ENCODE measurements at places on chromosomes 6 and 20.

GRCh38 chr20:14667226-14667625 is 329.8 kb upstream of the FLRT3 start:
- no peak for DNase-seq

- DNase-seq: no peak
Observed at GRCh38 chr6:35035481-35036030, 105.6 kb downstream of the TCP11 start.

GRCh38 chr20:62949962-62950361 is 2.5 kb upstream of the SLC17A9 start:
- DNase-seq: no peak

DNA sequence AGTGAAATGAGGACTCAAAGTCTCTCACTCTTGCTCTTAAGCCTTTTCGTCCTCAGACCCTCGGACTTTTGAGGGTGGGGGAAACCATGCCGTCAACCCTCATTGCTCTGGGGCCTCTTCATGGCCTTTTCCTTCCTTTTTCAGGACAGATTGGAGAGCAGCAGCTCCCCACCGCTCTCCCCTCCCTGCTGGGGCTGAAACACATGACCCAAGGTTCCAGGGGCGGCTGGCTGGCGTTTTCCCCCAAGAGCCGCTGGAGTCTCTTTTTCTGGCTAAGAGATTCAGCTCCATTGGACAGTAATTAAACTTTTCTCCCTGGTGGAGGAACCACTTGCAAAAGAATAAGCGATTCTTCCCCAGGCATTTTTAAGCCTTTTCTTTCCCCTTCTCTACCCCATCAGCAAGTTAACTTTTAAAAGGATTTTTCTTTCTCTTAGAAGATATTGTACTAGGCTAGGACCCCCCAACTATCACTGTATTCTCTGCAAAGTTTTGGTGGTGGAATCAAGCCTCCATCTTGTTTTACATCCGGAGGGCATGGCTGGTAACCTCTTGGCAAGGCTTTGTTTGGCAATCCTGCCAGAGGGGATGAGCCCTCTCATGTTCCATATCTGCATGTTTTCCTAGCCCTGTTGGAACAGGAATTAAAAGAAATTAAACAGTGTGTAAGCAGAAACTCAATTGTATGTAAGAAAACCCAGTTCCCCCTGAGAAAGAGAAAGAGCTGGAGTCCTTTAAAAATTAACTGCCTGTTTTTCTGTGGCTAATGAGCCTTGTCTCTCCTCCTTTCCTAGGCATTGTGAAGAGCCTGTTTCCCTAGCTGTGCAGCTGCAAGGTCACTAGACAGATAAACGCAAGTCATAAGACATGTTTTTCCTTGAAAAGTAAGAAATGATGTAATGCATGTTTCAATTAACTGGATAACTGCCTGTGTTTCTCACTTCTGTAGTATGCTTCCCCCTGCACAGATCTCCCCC is 100.8 kb upstream of the GPR6 start:
- no peak for DNase-seq

- no peak for DNase-seq
Observed at GRCh38 chr6:79694623-79695343, 63.7 kb downstream of the SH3BGRL2 start.

GRCh38 chr6:10880366-10880765 is 1.5 kb downstream of the GCM2 start:
- DNase-seq: no peak

- no peak for DNase-seq
Observed at GRCh38 chr6:92715991-92716390, 703.4 kb downstream of the EPHA7 start.

- no peak for DNase-seq
Observed at GRCh38 chr20:32672394-32672981, 1.3 kb downstream of the C20orf203 start.

- DNase-seq: no peak
Observed at GRCh38 chr20:3828798-3829197, 8.5 kb downstream of the AP5S1 start.

GRCh38 chr6:167569879-167570278 is 245.0 kb downstream of the TTLL2 start:
- DNase-seq: no peak

DNA sequence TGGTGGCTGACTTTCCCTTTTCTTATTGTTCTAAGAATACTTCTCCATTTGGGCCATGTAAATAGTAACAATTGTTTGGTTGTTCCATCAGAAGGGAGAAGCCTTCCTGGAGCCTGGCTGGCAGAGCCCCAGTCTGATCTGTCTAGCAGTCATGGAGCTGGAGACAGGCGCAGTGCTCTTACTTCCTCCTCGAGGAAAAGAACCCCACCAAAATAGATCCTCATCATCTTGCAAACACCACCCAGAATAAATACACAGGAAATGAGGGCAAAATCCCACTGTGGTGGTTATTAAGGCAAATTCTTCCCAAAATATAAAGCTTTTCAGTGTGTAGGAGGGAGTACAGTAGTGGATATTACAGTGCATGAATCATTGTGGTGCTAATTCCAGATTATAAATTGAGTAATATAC is 195.1 kb upstream of the SGK1 start:
- DNase-seq: no peak

GRCh38 chr6:138833816-138834539 is 38.1 kb downstream of the ECT2L start:
- DNase-seq: no peak

DNA sequence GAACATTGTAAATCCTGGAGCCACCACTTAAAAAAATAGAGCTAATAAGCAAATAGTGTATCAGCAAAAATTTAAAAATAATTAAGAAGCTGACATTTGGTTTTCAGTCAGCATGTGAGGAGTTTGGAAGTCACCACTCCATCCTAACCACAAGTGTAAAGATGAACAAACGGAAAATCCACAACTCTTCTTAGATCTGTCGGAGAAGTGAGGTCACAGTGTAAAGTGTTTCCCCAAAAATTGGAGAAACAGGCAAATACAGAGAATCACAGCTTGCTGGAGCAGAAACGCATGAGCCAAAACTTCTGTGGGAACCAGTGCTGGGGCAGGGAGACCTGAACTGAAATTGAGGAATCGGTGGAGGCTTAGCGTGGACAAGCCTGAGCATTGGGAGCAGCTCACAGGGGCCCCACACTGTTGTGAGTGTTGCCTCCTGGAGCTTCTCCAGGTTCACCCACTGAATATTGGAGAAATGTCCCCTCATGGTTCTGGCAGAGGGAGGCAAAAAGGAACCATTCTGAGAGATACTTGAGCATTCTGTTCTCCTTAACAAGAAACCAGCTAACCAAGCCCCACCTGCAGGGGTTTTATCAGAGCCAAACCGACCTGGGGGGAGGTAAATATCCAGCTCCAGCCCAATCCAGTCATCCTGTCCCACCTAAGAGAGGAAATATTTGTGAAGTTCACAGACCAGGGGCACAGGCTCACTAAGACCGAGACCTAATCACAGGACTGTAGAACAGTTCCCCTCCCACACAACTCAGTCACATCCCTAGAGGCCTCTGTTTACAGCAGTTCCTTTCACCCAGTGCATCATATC is 192.0 kb downstream of the ERMARD start:
- no peak for DNase-seq

DNA sequence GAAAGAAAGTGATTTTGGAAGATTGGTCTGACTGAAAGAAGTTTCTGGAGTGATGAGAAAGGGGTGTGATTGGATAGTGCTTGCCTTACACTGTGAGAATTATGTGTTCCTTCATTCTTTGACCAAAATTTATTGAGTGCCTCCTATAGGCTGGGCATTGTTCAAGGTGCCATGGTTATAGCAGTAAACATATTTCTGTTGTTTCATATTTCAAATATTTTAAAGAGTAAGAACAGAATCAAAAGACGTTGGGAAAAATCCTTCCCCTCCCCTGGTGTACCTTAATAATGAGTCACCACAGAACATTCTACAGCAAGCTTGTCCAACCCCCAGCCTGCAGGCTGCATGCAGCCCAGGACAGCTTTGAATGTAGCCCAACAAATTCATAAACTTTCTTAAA is 78.6 kb downstream of the GCLC start:
- DNase-seq: no peak

DNA sequence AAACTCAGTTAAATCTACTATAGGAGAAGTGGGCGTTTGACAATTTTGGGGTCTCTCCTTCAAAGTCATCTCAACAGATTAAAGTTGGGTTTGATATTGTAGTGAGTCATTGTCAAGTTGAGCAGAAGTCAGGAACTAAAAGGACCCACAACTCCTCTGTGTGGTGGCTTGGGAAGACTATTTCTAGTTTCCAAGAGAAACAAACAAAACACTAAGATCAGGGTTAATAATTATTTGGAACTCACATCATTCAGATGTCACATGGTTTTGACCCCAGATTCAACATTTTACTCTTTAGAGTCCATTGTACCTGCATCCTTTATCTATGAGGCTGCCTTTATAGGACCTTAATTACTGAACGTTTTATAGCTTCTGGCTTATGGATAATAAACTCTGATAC is 45.3 kb upstream of the TINAG start:
- DNase-seq: no peak

- DNase-seq: no peak
Observed at GRCh38 chr20:20489648-20490341, 121.9 kb downstream of the INSM1 start.

- DNase-seq: no peak
Observed at GRCh38 chr6:137881522-137881886, 14.4 kb downstream of the TNFAIP3 start.

GRCh38 chr20:20956513-20956931 is 149.6 kb downstream of the LINC00237 start:
- DNase-seq: no peak

DNA sequence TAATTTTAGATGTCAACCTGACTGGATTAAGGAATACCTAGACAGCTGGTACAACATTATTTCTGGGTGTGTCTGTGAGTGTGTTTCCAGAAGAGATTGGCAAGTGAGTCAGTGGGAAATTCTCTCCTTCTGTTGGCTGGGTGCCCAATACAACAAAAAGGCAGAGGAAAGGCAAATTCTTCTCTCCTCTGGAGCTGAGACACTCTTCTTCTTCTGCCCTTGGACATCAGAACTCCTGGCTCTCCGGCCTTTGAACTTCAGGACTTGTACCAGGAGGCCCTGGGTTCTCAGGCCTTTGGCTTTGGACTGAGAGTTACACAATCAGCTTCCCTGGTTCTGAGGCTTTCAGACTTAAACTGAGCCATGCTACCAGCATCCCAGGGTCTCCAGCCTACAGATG is 7.8 kb upstream of the BTN3A1 start:
- no peak for DNase-seq

DNA sequence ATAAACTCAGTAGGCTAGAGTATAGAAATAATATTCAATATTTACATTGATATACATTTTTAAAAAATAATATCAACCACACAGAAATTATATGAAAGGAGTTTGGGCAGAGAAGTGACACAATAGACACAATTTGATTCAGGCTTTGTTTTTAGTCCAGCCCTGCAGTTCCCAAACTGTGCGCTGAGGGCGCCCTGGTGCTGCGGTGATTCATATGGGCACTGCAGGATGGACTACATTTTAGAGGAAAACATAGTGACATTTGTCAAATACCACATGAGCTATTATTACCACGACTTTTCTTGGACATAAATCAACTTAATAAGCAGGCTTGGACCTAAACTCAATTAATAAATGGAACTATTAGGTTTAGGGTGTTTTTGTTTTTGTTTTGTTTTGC is 364.3 kb upstream of the ID4 start:
- no peak for DNase-seq

DNA sequence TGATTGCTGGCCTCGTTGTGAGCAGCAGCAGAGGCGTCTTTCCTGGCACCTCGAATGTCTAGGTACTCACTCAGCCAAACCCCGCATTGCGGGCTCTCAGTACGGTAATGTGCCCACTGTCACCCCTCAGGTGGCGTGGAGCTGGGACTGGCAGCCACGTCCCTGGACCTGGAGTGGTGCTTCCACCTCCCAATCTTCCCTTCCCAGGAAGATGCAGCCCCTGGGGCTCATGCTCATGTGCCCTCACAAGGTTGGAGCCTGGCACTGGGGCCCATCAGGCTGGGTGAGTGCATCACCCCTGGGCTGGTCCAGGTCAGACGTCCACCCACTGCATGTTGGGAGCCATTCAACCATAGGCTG is 75.7 kb downstream of the TCP11 start:
- no peak for DNase-seq

GRCh38 chr6:1418471-1419191 is 29.3 kb downstream of the FOXF2 start:
- no peak for DNase-seq

DNA sequence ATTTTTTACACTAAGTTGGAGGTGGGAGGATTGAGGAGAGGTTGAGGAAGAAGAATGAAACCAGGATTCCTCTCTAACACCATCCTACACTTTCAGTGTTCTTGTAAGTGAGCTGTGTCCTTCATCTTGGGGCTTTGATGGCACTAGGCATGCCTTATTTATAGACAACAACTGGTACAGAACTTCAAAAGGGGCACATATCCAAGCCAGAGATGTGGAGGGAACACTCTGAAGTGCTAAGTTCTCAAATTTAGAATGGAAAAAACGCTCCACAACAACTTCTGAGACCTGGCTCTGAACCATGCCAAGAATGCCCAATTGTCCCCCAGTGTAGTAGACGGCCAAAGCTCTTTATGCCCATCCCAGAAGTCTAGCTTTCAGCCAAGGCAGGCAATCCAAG is 16.2 kb upstream of the PKHD1 start:
- no peak for DNase-seq

DNA sequence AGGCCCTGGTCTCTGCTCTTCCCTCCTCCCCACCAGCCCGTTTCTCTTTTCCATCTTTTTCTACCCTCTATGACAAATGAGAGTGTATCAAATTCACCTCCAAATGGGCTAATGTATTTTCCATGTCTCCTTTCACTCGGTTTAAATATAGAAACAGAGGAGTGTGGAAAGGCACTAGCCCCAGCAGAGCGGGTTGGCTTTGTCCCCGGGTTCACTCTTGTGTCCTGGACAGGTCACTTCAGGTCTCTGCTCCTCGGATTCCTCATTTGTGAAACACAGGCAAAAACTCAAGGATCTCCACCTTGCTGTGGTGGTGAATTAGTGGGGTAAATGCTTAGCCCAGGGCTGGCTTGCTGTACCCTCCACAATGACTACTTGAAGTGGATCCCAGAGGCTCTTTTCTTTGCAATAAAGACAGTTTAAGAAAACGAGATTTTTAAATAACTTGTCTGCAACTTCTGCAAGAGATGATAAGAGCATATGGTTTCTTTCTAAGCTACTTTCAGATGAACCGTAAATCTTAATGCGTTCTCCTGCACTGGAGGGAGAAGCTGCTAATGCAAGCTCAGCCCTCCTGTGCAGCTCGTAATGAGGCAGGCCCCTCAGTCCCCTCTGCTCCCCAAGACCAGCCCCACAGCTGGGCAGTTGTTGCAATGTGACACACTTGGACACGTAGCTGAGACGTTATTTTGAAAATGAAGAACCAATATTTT is 292.9 kb downstream of the THBS2 start:
- DNase-seq: no peak

DNA sequence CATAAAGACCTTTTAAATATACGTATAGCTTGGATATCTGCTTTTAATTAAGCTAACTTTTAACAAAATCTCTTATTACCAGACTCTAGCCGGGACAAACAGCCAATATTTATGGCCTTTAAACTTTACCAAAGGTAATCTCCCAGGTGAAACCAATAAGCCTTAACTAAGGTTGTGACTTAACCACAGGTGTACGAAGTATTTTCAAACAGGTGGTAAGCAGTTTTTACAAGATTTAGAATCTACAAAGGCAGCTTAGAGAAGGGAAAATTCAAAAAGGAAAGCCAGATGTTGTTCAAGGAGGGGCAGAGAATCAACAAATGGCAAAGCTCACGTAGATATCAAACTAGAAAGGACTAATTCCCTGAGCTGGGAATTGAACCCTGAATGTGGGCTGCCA is 15.8 kb downstream of the WFDC2 start:
- no peak for DNase-seq

- DNase-seq: no peak
Observed at GRCh38 chr6:46466570-46466969, 24.7 kb downstream of the RCAN2 start.
